ENCODE measurements at places on chromosomes 7 and 10.

GRCh38 chr10:97182288-97182990, 3.3 kb downstream of the SLIT1 start:
- DNase-seq: no peak

DNA sequence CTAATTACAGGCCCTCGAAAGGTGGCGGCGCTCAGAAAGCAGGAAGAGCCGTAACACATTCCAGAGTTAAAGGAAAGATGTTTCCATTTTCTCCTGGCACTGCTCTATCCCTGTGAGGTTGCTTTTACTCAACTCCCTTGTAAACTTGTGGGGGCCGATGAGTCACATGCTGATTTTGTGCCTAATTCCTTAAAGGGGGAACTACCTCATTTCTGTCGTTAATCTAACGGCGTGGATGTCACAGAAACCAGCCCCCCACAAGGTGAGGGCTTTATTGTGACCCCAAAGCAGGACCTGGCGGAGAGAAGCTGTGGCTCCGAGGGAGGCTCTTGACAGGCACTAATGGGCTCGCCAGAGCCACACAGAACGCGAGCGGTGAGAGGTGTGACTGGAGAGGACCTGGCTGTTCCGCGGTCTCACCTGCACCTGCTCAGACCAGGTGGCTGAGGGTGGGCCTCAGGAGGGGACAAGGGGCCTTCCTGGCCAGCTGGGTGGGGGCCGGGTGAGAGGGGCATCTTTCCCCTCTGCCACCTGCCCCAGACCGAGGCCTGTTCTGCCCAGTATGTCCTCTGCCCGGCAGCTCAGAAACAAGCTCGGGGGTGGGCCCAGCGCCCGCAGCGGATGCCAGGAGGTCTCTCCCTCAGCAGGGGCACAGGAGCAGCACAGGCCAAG, 50.9 kb downstream of the CALML3 start:
- DNase-seq: no peak

GRCh38 chr7:50273870-50274269, 30.6 kb upstream of the IKZF1 start:
- no peak for DNase-seq

GRCh38 chr7:114928060-114928459, 6.2 kb downstream of the MDFIC start:
- DNase-seq: no peak

GRCh38 chr10:119595134-119595675, 1.6 kb downstream of the TIAL1 start:
- no peak for DNase-seq

- no peak for DNase-seq
Observed at GRCh38 chr10:42996588-42996987, 80.3 kb upstream of the RET start.

GRCh38 chr7:139231513-139232376, 708 bp downstream of the UBN2 start:
- DNase-seq: peak; percentile 15

DNA sequence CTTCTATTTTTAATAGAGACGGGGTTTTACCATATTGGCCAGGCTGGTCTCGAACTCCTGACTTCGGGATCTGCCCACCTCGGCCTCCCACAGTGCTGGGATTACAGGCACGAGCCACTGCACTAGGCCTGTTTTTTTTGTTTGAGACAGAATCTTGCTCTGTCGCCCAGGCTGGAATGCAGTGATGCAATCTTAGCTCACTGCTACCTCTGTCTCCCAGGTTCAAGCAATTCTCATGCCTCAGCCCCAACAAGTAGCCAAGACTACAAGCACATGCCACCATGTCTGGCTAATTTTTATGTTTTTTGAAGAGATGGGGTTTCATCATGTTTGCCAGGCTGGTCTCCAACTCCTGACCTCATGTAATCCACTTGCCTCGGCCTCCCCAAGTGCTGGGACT, 73.7 kb downstream of the TYW1B start:
- no peak for DNase-seq

GRCh38 chr7:4707980-4708411, 25.9 kb downstream of the FOXK1 start:
- DNase-seq: no peak

DNA sequence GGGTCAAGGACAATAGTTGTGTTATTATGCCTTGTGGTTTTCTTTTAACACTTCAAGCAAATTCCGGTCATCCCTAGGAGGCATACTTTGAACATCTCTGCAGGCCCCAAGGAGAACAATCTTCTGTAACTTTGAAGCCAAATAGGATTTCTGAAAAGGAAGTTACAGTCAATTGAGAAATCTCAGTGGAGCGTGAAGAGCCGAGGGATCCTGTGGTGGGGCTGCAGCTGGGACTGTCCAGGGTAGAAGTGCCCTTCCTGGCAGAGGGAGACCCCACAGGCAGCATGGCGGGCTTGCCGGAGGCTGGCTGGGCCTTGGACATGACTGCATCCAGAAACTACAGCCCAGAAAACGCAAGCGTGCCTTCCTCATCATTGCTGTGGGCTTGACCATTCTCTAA, 179.7 kb downstream of the PTPN20 start:
- DNase-seq: no peak

GRCh38 chr10:124619195-124619594, 125.0 kb downstream of the FAM53B start:
- no peak for DNase-seq

DNA sequence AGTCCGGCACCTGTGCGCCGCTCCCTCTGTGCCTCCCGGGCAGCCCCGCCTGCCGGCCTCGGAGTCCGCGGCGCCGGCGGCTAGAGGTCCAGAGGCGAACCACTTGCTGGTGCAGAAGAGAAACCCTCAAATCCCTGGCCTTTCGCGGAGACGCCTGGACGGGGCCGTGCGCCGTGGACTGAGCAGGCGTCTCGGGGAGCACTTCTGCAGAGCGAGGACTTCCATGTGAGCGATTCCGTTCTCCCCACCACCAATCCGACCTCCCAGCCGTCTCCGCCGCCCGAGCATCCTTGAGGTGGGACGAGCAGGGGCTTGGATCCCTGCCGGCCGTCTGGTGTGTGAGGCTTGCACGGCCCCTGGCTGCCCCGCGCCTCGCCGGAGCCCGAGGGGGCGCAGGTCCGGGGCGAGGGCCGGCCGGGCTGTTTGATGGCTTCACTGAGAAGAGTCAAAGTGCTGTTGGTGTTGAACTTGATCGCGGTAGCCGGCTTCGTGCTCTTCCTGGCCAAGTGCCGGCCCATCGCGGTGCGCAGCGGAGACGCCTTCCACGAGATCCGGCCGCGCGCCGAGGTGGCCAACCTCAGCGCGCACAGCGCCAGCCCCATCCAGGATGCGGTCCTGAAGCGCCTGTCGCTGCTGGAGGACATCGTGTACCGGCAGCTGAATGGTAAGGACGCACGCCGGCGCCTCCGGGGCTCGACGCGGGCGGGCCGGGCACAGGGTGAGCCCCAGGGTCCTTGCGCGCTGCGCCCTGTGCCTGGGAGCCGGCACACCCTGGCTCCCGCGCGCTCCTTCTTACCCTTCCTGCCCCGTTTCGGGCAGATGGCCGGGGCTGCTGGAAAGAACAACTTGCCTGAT, 660 bp downstream of the GALNT17 start:
- no peak for DNase-seq

DNA sequence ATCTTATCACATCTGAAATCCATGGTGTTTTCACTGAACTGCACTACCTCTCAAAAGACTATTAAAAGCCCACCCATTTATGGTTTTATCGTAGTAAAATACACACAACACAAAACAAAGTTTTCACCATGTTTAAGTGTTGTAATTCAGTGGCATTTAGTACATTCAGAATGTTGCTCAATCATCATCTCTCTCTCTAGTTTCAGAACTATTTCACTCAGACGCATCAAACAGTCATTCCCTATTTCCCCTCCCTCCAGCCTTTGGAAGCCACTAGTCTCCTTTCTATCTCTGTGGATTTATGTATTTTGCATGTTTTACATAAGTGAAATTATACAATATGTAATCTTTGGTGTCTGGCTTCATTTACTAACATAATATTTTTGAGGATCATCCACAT, 332.6 kb downstream of the TNS3 start:
- DNase-seq: no peak
